ENCODE measurements at places on chromosomes 7 and 10.

- no peak for DNase-seq
Observed at GRCh38 chr10:99170116-99170675, 65.5 kb downstream of the HPSE2 start.

DNA sequence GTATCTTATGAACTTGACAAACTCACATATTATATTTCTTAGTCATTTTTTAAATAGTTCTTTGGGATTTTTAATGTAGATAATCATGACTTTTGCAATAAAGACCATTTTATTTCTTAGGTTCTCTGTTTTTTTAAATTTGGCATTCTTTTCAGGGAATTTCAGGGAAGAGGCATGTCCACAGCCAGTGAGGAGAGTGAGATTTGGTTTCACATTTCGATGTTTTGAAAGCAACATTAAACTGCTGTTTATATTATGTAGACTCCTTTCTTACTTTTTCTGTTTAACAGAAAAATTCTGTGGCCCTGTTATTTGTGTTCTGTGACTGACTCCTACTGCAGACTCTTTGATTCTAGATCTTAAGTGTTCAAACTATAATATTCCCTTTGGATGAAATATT is 153.7 kb downstream of the FAM107B start:
- no peak for DNase-seq

DNA sequence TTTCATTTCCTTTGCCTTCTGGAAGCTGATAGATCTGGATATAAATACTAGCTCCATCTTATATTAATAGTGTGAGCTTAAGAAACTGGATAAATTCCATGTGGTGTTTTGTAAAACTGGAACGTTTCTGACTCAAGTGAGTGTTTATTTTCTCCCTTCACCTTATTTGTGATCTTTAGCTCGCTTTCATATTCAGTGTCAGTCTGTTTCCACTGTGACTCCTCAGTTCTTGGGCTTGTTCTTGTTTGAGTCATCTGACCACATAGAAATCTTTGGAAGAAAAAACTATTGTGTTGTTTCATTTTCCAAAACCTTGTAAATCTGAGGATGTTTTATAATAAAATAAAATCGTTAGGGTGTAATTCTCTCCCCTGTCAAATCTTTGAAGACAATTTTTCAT is 186.4 kb downstream of the POLR1F start:
- DNase-seq, result no peak

DNA sequence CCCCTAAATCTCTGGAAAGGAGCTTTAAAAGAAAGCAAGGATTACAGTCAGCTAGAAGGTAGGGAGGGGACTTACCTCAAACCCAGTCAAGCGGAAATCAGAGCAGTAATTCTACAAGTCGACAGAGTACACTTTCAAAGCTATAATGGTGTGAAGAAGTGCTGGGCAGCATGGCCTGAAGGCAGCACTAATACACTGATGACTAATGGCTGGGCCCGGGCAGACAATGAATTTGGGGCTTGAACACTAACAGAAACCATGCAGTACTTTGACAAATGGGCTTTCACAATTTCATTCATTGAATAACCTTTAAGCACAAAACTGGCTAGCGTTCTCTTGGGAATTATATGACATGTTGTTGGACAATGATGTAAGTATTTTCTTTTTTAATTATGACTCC is 4.7 kb downstream of the GLI3 start:
- no peak for DNase-seq

DNA sequence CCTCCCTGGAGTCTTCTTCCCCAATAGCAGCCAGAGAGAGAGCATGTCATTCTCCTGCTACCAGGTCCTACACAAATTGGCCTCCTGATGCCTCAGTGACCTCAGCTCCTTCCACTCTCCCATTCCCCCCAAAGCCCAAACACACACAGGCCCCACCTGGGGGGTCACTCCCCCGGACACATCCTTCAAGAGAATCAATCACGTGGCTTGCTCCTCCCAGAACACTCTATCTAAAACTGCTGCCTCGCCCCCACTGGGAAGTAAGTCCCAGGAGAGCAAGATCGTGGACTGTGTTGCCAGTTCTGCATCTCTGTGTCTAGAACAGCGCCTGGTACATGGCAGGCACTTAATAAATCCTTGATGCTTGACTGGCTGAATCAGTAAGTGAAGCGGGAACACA is 2.5 kb upstream of the HSPA12A start:
- no peak for DNase-seq

- no peak for DNase-seq
Observed at GRCh38 chr10:127406018-127406550, 143.0 kb upstream of the NPS start.

DNA sequence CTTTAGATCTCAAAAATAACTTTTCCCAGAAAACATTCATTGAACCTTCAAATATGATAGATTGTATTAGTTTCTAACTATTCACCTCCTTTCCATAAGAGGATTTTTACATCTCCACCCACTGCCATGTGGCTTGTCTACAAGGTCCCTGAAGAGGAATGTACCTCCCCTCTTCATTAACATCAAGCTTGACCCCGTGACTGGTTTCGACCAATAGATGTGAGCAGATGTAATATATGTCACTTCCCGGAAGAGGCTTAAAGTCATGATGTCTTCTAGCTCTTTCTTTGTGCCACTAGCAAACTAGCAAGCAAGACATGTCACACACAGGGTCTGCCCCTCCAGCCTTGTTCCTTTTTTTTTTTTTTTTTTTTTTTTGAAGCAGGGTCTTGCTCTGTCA is 6.9 kb downstream of the BAZ1B start:
- peak; percentile 41 for DNase-seq

DNA sequence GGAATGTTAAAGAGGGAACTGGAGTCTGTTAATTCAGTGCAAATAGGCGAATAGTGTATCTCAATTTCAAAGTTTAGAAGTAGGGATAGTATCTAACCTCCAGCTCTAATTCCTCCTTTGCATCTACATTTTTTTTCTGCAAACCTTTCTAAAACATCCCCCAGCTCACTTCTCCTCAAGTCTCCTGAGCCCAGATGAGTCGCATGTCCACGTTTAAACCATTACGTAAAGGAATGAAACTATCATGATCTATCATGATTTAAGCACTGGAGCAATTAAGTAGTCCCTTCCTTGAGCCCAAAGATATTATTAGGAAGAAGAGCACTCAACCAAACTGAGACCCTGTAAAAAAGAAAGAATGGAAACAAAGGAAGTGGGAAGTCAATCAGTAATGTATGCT is 29.9 kb downstream of the GPR22 start:
- no peak for DNase-seq

- DNase-seq, result no peak
Observed at GRCh38 chr7:74223711-74224510, 14.1 kb downstream of the LAT2 start.

DNA sequence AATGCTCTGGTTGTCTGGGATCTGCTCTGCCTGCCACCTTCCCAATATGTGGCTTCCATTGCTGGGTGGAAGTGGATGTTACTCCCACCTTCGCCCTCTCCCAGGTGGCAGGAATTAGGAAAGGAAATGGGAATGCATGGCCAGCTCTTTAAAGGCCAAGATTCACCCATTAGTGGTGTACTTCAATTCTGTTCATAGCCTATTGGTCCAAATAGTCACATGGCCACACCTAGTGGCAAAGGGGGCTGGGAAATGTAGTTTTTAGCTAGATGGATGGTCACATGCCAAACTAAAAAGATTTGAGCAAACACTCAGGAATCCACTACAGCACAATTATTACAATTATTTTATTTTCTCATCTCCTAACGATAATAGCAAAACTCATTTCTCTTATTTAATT is 135.1 kb downstream of the NPY start:
- DNase-seq, result peak; percentile 26

DNA sequence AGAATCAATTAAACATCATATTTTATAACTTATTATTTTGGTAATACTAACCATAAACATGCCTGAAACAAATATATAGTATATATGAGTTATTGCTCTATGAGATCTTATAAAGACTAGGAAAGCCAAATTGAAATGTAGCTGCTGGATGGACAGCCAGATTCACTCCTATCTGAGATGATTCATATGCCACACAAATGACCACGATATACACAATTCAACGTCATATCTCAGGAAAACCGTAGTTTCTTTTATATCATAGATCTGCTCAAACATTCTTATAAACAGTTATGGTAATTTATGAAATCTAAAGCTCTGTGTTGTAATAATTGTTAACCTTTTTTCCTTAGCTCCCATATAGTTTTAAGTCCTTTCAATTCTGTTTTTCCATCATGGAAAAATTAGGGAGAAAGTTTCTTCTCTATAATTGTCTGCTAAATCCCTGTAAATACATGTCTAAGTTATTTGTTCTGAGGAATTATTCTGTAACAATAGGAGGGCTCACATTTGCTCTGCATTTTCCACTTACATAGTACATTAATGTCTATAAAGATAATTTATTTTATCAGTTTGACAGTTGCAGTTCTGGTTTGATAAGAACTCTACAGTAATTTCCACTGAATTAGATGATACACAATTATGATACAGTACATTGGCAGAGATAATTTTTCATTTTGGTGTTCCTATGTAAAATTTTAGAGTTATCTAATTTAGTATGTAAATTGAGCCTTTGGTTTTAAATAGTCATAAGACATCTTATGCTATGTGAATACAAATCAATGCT is 42.7 kb downstream of the GNAT3 start:
- DNase-seq, result peak; percentile 40

GRCh38 chr10:97321032-97321803 is 2.1 kb downstream of the FRAT1 start:
- DNase-seq, result peak; percentile 66

- no peak for DNase-seq
Observed at GRCh38 chr7:42790196-42790595, 121.7 kb downstream of the C7orf25 start.

DNA sequence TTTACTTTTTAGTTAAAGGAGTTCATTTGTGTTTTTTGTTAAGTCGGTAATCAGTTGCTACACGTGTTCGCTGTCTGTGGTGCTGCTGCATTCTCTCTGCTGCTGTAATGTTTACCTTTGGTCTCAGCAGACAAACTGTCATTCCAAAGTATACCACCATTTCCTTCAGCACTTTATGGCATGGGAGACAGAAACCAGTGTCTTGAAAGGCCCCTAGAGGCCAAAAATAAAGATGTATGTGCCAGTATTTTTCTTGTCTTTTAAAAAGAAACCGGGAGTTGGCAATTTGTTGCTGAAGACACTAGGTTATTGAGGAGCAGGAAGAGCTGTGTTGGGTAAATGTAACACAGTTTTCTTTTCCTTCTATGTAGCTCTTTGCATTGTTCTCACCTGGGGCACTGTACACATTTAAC is 24.1 kb downstream of the ZNF92 start:
- DNase-seq, result no peak

DNA sequence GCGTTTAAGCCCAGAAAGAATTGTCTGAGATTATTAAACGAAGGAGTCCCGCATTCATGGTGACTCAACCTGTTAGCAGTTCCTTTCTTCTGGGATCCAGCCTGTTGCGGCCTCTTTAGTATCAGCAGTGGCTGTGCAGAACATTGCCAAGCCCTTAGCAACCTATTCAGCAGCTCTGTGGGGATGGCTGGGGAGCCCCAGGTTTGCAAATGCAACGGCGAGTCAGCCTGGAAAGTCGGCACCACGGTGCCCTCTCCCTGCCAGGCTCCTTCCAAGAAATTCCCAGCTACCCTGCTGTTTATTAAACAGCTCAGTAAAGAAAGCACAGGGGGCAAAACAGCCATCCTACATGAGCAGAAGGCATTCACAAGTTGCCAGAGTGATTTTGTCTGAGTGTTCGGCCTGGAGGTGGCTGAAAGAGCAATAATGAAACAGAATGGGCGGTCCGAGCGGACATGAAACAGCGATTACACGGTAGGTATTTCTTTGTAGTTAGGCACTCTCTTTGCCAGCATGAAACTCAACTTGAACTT is 198.3 kb downstream of the BAMBI start:
- no peak for DNase-seq

GRCh38 chr7:123120286-123120685 is 79.5 kb downstream of the SLC13A1 start:
- no peak for DNase-seq

DNA sequence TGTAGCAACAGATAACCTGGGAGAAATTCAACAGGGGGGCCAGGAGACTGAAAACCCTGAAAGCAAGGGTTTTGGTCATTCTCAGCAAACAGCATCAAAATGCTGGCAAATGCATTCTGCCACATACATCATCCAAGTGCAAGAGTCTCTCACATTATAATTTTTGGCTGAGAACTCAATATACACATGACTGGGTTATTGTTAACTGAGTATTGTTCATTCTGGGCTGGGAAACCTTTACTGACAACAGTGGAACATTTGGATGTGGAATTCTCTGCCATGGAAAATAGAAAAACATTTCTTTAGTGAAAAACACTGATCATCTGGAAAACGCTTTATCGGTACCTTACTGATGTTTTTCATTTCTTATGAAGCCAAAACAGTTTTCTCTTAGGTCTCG is 73.1 kb upstream of the MET start:
- DNase-seq, result no peak

DNA sequence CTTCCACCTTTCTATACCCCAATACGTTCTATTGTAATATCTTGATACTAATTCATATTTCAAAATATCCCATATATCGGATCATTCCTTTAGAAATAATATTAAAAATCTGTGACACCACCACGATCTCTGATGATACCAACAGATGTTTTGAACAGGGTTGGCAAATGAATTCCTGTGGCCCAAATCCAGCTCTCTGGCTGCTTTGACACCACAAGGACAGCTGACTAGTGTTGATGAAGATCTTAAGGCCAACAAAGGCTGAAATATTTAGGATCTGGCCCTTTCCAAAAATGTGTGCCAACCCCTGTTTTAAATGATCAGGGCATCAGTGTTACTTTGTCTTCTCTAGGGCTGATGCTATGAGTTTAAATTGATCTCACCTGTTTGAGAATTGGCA is 380.7 kb upstream of the PFKP start:
- DNase-seq, result no peak

DNA sequence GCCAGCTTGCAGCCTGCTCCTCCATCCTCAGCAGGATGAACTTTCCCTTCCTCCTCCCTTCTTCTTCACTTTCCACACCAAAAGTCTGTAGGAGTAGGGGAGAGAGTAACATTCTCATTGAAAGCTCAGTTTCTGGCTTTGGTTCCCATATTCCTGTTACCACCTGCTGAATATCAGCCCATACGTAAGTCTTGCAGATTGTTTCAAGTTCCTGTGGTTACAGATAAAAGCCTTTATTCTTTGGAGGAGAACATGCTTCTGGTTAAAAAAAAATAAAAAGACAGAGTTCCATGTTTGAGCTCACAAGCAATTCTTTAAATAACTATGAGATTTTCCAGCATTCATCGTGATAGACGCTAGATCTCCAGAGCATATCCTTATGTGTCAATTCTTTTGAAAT is 637.3 kb downstream of the SUGCT start:
- no peak for DNase-seq

DNA sequence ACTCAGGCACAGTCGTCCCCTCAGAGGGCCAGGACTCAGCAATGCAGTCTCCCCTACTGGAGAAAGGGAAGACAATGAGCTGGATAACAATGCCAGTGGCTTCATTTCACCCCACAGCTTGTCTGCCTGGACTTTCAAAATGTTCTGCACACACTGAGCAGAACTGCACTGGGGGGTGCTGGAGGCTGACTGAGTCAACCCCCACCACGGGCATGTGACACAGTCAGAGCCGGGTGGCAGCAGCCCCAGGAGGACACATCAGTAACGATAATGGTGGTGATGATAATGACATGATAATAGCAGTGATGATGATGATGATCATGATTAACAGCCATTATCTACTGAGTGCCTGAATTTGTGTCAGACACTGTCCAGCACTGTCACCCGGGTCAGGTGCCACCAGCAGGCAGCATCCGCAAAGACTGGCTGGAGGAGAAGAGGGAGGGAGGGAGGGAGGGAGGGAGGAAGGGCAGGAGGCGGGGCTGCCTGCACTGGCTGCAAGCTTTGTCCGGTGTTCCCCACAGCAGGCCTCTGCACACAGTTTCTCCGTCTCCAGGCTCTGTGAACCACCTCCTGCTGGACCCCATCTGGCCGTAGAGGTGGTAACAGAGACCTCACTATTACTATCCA is 67.4 kb downstream of the PLXNA4 start:
- no peak for DNase-seq
